ENCODE measurements at places on chromosomes 1 and 21. TPM values are rescaled to one million over a fixed set of nuclear protein-coding genes. Genes with fewer than 3 reads are reported as not detected.

The TSPAN1 gene
- total RNA-seq, result 94.8 TPM

The KCNK1 gene
- 39.2 TPM for total RNA-seq

The UCHL5 gene
- 73.7 TPM for total RNA-seq

The ITGB2 gene
- 0.42 TPM for total RNA-seq

The AGBL4 gene
- not detected for total RNA-seq

The COL8A2 gene
- not detected for total RNA-seq

The FRRS1 gene
- 39.1 TPM for total RNA-seq

The CD1D gene
- 0.86 TPM for total RNA-seq

The IL20 gene
- total RNA-seq, result not detected

The FMO2 gene
- total RNA-seq, result not detected

The PTGER3 gene
- 0.10 TPM for total RNA-seq

The ACKR1 gene
- total RNA-seq, result not detected

The MATN1 gene
- not detected for total RNA-seq

The RNF223 gene
- 5.0 TPM for total RNA-seq

The RPS6KC1 gene
- 24.1 TPM for total RNA-seq

The RGS8 gene
- not detected for total RNA-seq

The LENEP gene
- total RNA-seq, result 1.1 TPM

The CTSE gene
- total RNA-seq, result 457 TPM

The SLFNL1 gene
- 0.52 TPM for total RNA-seq

The TNFRSF8 gene
- not detected for total RNA-seq

The CRABP2 gene
- 27.3 TPM for total RNA-seq

The ADAMTS1 gene
- 4.1 TPM for total RNA-seq

The CRYAA gene
- total RNA-seq, result not detected

The PSRC1 gene
- 17.1 TPM for total RNA-seq

The CCT8 gene
- 184 TPM for total RNA-seq

The LDLRAP1 gene
- 8.3 TPM for total RNA-seq

The ZNF593OS gene
- total RNA-seq, result not detected

The AUNIP gene
- total RNA-seq, result 10.6 TPM

The BCL10 gene
- 57.7 TPM for total RNA-seq

The OPRD1 gene
- 0.07 TPM for total RNA-seq

The ADAMTS5 gene
- not detected for total RNA-seq

The CYP4B1 gene
- total RNA-seq, result 1.2 TPM

The DMRTA2 gene
- total RNA-seq, result 0.19 TPM

The SPRR2G gene
- not detected for total RNA-seq

The MAP3K6 gene
- 10.3 TPM for total RNA-seq

The PIGR gene
- 367 TPM for total RNA-seq

The CENPF gene
- total RNA-seq, result 144 TPM

The OR10R2 gene
- not detected for total RNA-seq

The DNM3 gene
- 1.3 TPM for total RNA-seq

The PRDM16 gene
- 0.09 TPM for total RNA-seq

The KLHL20 gene
- total RNA-seq, result 21.6 TPM

The RASSF5 gene
- total RNA-seq, result 6.1 TPM

The YBEY gene
- total RNA-seq, result 11.3 TPM

The KRTAP12-1 gene
- total RNA-seq, result not detected

The FCRLB gene
- 1.9 TPM for total RNA-seq

The MNDA gene
- not detected for total RNA-seq

The FAM89A gene
- total RNA-seq, result 12.3 TPM

The MANEAL gene
- total RNA-seq, result 28.6 TPM

The PLEKHO1 gene
- total RNA-seq, result 4.2 TPM

The PBX1 gene
- total RNA-seq, result 21.8 TPM

The ACTA1 gene
- total RNA-seq, result 0.45 TPM

The SPATA45 gene
- 0.80 TPM for total RNA-seq

The FOXO6 gene
- 1.0 TPM for total RNA-seq

The POU3F1 gene
- not detected for total RNA-seq

The VSIG8 gene
- not detected for total RNA-seq

The CNKSR1 gene
- total RNA-seq, result 28.1 TPM

Data from Calu3 (cell line).